ENCODE measurements at places on chromosomes 2 and 18. TPM values are rescaled to one million over a fixed set of nuclear protein-coding genes. Genes with fewer than 3 reads are reported as not detected.

DNA sequence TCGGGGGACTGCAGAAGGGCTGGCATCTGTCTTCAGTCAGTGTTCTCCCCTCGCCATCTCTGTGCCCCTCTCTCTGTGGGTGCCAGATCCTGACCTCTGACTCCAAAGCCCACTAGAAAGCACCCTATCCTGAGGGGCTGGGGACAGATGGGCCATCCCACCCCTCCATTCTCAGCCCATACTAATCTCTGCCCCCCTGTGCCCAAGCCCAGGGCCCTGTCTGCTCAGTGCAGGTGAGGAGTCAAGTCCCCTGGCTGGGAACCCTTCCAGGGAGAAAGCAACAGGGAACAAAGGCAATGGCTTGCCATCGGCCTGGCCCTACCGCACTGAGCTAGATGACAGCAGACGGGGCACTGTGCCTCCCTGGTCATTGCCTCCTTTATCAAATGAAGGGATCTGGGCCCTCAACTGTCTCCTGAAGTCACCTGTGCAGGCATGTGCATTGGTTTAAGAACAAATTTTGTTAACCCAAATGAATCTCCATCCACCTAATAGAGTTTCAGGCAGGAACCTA, 42.7 kb upstream of the ID2 start:
- no peak for DNase-seq

DNA sequence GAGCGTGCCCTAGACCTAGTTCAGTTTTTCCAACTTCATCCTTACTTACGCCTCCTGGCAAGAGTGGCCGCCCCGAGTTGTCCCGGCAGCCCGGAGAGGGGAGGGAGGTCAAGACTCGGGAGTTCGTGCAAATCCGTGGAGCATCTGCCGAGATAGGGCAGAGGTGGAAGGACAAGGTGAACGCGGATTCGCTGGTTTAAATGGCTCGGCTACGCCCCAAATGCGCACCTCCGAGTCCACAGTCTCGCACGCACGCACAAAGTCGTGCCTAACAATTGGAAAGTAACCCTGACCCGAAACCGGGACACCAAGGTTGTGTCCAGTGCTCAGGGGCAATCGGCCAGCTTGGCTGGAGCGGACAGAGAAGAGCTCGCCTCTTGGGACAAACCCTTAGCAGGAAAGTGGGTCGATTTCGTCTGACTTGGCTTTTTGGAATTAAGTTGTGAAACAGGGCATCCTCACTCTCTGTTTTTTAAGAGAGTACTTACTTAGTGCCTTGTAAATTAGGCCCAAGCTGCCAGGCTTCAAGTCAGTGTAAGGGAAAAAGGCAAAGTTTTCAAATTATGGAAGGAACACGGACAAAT, 726 bp upstream of the SS18 start:
- peak; percentile 71 for DNase-seq

- DNase-seq, result no peak
Observed at GRCh38 chr18:58228176-58228575, 184.2 kb downstream of the NEDD4L start.

HOXD1 gene
- total RNA-seq, result not detected
